ENCODE measurements at places on chromosomes 2 and 18.
A peak's percentile ranks its signal among the peaks of the same experiment; 100 is the strongest.

DNA sequence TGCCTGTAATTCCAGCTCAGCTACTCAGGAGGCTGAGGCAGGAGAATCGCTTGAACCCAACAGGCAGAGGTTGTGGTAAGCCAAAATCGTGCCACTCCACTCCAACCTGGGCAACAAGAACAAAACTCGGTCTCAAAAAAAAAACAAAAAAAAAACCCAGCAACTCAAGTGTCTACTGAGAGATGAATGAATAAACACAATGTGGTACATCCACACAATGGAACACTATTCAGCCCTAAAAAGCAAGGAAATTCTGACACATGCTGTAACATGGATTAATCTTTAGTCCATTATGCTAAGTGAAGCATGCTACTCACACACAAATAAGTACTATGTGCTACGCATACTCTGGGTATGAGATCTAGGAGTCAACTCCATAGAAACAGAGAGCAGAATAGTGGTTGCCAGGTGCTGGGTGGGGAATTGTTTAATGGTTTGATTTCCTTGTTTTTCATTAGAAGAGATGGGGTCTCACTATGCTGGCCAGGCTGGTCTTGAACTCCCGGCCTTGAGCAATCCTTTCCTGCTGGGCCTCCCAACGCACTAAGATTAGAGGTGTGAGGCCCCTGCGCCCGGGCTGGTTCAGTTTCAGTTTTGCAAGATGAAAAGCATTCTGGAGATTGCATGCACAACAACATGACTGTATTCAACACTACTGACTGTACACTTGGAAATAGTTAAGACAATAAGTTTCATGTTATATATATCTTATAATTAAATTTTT is 15.9 kb downstream of the SMPD4 start:
- no peak for DNase-seq

DNA sequence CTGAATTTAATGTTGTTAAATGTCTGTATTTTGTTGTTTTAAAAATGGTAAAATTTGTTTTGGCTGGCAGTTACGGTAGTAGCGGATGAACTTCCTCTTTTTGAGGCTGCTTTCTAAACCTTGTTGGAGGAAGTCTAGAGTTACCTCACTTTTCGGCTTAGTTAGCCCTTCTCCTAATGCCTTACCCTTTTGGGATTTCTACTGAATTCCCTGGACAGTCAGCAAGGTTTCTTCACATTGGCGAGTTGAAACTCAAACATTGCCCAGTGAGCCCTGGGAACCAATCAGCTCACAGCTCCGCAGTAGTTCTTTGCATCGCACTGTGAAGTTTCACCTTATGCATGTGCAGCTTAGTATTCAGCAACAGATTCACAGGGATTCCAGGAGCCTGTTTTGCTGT is 55.2 kb downstream of the TMEM247 start:
- no peak for DNase-seq

DNA sequence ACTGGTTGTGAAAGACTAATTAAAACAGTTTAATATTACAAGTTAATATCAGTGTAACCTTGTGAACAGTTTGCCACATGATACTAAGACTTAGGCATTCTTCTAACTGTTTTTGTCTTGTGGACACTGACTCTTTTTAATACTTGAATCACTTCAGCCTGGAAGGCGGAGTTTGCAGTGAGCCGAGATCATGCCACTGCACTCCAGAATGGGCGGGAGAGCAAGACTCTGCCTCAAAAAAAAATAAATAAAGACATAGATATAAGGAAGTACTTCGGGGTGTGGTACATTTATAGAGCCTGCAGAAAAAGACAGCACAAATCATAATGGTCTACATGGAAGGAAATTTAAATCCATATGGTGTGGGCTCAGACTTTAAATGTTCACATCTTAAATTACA is 300.4 kb upstream of the NETO1 start:
- no peak for DNase-seq

DNA sequence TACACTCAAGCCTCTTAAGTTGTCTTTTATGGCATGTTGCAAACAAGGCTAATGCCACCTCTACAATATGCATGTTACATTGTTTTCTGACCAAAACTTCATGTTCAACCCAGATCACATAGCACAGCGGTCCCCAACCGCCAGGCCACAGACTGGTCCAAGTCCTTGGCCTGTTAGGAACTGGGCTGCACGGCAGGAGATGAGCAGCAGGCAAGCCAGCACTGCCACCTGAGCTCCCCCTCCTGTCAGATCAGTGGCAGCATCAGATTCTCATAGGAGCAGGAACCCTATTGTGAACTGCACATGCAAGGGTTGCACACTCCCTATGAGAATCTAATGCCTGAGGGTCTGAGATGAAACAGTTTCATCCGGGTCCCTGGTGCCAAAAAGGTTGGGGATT is 324.8 kb upstream of the CHAC2 start:
- DNase-seq, result peak; percentile 83

GRCh38 chr2:239813261-239814115 is 211.7 kb downstream of the NDUFA10 start:
- DNase-seq, result no peak

DNA sequence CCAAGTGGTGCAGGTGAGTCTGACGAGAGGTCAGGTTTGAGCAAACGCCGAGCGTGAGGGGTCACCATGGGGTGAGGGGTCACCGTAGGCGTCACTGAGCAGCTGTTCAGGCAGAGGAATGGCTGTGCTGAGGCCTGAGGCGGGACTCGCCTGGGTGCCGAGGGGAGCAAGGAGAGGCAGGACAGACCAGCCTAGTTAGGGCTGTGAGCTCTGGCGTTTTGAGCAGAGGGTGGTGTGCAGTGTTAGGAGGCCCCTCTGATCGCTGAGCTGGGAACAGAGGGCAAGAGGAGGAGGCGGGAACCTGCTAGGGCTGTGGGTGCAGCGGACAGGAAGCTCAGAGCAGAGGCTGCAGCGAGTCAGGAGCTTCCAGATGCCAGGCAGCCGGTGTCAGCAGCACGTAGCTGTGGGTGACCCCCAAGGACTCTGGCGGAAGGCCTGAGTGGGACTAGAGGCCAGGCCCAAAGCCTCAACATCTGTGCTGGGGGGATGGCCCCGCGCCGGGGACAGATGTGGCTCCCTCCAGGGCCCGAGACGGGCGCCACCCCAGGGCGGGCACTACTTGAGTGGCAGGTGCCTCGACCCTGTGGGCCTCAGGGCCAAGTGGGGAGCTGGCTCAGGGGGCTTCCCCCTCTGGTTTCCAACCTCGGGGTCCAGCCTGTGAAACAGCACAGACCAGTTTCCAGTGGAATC is 55.7 kb downstream of the KCNG2 start:
- no peak for DNase-seq

GRCh38 chr2:115491186-115491793 is 1048.8 kb downstream of the DPP10 start:
- no peak for DNase-seq

DNA sequence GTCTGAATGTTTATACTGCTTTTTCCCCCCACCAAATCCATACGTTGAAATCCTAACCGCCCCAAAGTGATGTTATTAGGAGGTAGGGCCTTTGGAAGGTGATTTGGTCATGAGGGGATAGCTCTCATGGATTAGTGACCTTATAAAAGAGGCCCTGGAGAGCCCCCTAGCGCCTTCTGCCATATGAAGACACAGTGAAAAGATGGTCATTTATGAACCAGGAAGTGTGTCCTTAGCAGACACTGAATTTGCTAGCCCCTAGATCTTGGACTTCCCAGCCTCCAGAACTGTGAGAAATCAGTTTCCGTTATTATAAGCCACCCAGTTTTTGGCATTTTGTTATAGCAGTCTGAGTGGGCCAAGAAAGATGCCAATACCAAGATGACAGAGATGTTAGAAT is 7.2 kb upstream of the TSN start:
- no peak for DNase-seq

DNA sequence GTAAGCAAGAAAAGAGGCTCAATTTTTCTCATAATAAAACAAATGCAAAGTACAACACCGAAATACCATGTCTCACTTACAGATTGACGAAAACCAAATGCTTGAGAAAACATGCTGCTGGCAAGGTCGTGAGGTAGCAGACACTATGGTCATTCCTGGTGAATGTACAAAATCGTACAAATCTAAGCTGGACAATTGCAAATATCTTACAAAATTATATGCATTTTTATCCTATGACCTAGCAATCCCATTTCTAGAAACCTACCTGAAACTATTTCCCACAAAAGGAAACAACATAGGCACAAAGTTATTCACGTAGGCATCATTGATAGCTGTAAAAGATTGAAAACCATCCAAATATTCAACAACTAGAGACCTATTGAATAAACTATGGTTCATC is 54.0 kb downstream of the SCG2 start:
- DNase-seq, result no peak

GRCh38 chr2:27624943-27625342 is 3.9 kb downstream of the CCDC121 start:
- DNase-seq, result no peak

- no peak for DNase-seq
These were observed 31.2 kb downstream of the STAMBP start for GRCh38 chr2:73859721-73860586.

GRCh38 chr2:125634662-125635061 is 1021.3 kb upstream of the GYPC start:
- no peak for DNase-seq

DNA sequence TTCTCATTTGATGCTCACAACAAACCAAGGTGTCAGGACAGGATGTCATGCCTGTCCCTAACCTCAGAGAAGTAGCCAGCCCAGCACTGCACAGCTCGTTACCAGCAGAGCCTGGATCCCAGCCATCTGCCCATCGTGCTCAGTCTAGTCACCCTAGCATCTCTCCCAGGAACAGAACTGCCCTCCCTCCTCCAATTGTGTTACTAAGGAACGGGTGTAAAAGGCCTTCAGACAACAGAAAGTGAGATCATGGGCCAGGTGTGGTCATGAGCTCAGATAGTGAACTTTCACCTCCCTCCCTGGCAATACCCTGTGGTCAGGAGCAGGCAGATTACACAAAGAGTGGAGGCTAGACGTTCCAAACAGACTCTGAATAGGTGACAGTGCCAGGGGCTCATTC is 111.8 kb upstream of the PPP1CB start:
- peak; percentile 84 for DNase-seq

DNA sequence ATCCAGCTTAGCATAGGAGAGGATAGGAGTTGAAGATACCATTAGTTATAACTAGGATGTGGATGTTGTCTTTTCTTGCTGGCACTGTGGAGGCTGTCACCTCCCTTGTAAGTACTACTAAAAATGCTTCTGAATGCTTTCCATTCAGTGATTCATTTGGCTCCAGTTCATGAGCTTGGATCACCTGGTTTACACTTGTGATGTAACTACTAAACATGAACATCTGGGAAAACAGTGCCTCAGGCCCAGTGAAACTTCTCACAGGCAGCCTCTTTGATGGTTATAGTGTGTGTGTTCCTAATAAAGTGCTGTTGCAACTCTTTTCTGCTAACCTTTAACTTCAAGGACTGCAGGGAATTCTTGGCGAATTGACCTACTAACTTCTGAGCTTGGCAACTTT is 13.0 kb upstream of the SLC9A2 start:
- no peak for DNase-seq

DNA sequence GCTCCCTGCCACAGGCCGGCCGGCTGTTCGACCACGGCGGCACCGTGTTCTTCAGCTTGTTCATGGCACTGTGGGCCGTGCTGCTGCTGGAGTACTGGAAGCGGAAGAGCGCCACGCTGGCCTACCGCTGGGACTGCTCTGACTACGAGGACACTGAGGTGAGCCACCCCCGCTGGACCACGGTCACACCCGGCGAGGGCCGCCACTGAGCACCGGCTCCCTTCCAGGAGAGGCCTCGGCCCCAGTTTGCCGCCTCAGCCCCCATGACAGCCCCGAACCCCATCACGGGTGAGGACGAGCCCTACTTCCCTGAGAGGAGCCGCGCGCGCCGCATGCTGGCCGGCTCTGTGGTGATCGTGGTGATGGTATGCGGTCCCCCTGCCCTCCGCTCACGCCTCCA is 20.8 kb downstream of the ANO7 start:
- no peak for DNase-seq

DNA sequence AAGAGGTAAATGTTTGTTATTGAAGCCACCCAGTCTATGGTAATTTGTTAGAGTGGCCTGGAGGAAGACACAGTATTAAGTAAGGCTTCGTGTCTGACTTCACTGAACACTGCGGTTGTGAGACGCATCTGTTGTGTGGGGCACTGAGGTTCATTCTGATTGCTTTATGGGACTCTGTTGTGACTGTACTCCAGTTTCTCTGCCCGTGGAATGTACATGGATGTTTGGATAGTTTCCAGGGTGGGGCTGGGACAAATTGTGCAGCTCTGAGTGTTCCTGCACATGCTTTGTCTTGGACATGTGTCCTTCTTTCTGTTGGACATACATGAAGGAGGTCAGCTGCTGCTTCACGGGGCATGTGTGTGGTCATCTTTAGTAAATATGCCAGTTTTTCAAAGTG is 58.6 kb downstream of the ODC1 start:
- no peak for DNase-seq

GRCh38 chr2:28979576-28980366 is 1.3 kb upstream of the TOGARAM2 start:
- no peak for DNase-seq

- no peak for DNase-seq
These were observed 304.8 kb downstream of the CDCA7 start for GRCh38 chr2:173659509-173659908.

DNA sequence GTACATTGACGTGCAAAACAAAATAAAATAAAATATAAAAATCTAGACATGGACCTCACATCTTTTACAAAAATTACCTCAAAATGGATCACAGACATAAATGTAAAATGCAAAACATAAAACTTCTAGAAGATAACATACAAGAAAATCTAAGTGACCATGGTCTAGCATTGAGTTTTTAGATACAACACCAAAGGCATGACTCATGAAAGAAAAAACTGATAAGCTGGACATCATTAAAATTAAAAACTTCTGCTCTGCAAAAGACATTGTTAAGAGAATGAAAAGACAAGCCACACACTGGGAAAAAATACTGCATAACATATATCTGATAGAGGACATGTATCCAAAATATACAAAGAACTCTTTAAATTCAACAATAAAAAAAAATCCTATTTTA is 14.4 kb downstream of the MAP4K3 start:
- DNase-seq, result no peak

DNA sequence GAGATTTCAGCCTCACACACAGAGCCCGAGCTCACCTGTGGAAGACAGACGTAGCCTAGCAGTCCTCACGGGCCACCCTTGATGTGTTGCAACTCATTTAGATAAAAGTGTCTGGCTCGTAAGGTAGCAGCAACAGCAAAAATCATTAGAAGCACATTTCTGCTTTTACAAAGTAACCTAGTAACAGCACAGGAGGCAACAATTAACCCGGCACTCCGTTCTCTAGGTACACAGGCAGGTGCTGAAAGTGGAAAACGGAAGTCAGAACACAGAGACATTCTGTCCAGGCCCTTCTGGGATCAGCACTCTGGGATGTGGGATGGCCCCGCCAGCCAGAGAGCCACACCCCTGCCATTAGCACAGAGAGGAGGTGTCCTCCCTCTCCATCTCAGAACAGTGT is 99.3 kb downstream of the KLHL29 start:
- DNase-seq, result no peak

Data from SHP77 (cell line).